ENCODE measurements at places on chromosomes 1 and 21. TPM values are rescaled to one million over a fixed set of nuclear protein-coding genes. Genes with fewer than 3 reads are reported as not detected.
A peak's percentile ranks its signal among the peaks of the same experiment; 100 is the strongest.

GRCh38 chr1:41917076-41917475 lies 1.6 kb downstream of the HIVEP3 start:
- no peak for DNase-seq

The SLC30A1 gene
- total RNA-seq = 2.9 TPM

GRCh38 chr1:151620286-151620685 lies 8.4 kb downstream of the SNX27 start:
- no peak for DNase-seq

The PPIH gene
- total RNA-seq = 111 TPM

DNA sequence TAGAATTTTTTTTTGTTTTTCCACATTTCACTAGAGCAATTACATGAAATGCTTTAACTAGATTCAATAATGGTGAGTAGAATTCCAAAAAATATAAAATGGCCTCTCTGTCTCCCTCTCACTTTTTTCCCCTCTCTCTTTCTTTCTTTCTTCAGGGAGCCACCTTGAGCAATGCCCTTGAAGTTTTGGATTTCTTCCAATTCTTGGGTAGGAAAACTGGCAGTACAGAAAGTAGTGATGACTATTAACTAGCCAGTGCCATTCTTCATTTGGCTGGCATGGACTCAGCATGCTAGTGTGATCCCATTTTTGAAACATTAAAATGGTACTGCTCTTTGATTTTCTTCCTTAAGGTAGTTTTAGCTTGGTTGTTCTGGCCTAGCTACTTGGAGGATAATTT lies 4.5 kb upstream of the FNBP1L start:
- no peak for DNase-seq

The KMO gene
- not detected for total RNA-seq

GRCh38 chr21:26595971-26596370 lies 22.9 kb upstream of the CYYR1 start:
- DNase-seq = no peak

- no peak for DNase-seq
Observed at GRCh38 chr1:77783141-77783540, 3.7 kb downstream of the MIGA1 start.

DNA sequence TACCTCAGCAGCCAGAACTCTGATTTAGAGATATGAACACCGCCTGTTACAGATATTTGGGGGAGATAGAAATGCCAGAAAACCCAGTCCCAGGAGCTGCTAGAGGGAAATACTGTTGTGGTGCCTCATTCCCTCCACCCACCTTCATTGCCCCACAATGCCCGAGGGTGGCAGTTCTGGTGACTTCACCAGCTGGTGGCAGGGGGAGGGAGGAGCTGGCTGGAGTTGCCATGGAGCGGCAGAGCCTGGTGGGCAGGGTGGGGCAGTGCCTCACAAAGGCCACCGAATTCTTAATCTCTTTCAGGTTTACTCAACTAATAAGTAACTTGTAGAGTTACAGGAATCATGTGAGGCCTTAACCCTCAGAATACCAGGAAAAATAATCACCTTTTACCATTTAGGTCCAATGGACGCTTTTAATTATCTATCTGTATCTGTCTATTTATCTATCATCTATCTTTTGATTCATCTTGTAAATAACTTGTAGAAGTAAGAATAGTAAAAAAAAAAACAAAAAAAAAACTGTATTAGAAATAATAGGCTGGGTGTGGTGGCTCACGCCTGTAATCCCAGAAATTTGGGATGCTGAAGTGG lies 11.7 kb upstream of the S100A11 start:
- peak; percentile 83 for DNase-seq

GRCh38 chr21:36751383-36751782 lies 52.5 kb downstream of the SIM2 start:
- DNase-seq = no peak

DNA sequence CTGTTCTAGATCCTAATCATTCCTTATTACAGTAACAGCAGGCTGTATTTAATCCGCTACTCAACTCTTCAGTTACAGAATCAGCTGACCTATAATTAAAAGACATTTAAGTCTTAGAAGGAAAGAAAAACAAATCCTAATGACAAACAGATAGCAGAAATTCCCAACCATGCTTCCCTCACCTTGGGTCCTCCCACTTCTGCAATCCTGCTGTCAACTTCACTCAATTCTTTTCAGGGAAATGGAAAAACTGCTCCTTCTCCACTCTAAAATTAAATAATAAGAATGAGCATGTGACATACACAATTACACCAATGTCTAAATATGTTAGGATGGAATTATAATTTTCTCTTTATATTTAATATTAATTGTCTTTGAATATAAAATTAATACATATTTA lies 182.6 kb upstream of the LYPLAL1 start:
- no peak for DNase-seq

- DNase-seq = peak; percentile 66
Observed at GRCh38 chr1:111769517-111770146, 13.9 kb downstream of the DDX20 start.

GRCh38 chr1:96565546-96565945 lies 156.0 kb upstream of the PTBP2 start:
- no peak for DNase-seq

Data from activated CD4-positive, alpha-beta T cell treated with anti-CD3 and anti-CD28 coated beads for 36 hours (primary cell).